ENCODE measurements at places on chromosomes 1 and 21.

DNA sequence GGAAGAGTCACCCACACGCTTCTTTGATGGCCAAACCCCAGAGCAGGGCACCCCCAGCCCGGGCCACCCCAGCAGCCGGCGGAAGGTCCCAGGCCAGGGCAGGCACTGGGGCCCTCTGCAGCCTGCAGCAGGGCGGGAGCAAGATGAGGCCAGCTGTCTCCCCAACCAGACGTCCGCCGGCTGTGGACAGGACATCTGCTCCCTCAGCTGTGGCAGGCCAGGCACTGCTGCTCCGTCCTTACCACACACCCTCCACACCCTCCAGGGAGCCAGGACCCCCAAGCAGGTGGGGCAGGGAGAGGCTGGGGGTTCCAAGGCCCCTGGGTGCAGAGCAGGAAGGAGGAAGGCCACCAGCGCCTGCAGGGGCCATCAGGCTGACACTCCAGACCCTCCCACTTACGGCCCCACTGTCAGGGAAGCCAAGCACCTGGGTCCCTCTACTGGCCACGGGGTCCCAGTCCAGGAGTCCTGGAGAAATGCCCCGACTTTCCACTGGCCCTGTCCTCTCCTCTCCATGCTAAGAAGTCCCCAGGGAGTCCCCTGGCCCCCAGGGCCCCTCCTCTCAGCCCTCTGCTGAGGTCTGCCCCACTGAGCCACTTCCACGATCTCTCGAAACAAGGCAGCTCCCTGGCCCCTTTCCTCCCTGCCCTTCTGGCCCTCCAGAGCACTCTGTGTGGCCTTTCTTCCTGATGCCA lies 5.6 kb downstream of the WNT9A start:
- no peak for DNase-seq

- no peak for DNase-seq
Measured at GRCh38 chr1:38475624-38476005, 384.0 kb downstream of the RRAGC start.

DNA sequence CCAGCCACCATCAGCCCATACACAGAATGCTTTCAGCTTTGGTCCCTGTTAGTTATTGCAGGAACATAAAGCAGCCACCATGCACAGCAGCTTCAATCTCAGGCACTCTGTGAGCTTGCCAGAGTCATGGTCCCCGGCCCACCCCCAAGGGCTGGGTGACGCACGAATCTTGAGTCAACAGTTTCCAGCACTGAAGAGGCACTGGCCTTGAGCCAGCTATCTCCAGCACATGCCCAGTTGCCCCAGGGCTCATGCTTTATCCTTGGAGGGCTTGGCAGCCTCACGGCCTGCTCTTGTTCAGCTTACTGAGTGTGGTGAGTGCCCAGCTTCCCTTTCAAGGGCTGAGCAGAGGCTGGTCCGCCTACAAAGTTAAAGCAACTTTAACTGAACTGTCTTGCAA lies 200.7 kb upstream of the RAB4A start:
- no peak for DNase-seq

- DNase-seq = no peak
Measured at GRCh38 chr1:176601348-176601747, 138.4 kb downstream of the PAPPA2 start.

DNA sequence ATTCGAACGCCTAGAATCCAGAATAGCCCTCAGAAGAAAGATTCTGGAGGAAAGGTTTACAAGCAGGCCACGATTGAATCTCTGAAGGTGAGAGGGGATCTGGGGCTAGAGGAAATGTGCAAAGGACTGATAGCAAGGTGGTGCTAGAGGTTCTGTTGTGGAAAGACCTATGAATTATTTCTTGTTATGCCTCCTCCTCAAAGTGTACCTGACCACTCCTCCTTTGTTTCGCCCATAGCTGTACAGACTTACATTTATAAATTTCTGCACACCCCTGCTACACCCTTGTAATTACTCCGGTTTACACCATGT lies 986 bp downstream of the TCEANC2 start:
- no peak for DNase-seq

- no peak for DNase-seq
Measured at GRCh38 chr1:37865348-37866120, 6.1 kb upstream of the MTF1 start.

- no peak for DNase-seq
Measured at GRCh38 chr1:184426278-184426674, 39.4 kb downstream of the C1orf21 start.

DNA sequence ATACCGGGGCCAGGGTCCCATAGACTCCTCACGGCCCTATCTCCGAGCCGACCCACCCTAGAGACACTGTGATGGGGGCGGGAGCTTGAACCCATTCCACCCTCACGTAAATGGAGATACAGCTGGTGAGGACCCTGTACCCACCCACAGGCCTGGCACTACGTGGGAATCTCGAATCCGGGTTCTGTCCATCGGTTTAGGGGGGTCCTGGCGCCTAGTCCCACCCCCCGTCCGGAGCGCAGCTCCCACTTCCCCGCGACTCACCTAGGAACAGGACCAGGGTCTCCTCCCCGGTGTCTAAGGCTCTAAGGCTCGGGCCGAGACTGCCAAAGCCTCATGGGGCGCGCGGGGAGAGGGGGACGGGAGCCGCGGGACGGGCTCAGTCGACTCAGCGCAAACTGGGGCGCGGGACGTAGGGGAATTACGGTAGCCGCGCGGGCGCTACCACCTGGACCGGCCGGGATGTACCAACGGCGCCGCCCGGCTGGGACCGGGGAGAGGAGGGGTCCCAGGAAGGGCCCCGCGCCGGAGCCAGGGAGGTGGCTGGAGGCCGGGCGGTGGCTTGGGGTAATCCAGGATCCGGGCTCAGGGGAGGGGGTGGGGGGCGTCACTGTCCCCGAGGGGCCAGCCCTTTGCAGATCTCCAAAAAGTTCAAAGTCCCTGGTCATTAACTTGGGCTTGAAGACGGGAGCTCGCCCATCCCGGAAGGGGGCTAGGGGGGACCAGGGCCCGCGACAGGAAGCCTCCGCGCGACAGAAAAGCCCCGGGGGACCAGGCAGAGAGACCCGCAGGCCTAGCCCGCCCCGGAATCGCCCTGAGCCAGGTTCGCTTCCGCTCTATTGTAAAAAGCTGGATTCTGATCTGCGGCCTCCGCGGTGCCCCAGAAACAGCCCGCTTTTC lies 1.0 kb downstream of the PLEKHG5 start:
- DNase-seq = peak; percentile 19

DNA sequence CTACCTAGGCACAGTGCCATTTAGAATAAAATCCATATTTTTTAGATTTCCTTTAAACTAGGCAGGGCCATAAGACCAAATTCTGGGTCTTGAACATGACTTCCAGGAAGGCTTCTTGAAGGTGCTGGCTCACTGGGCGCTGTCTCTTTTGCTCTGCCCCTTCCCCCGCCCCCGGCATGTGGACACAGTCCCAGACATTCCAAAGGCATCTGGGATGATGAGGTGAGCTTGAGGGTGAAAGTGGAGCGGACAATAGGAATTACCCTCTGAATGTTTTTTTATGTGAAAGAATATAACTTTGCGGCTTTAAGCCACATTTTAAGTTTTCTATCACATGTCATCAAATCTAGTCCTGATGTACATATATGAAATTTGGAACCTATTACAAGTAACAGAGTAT lies 29.4 kb downstream of the RWDD3 start:
- no peak for DNase-seq

- no peak for DNase-seq
Measured at GRCh38 chr1:228093050-228093906, 9.8 kb downstream of the C1orf35 start.

DNA sequence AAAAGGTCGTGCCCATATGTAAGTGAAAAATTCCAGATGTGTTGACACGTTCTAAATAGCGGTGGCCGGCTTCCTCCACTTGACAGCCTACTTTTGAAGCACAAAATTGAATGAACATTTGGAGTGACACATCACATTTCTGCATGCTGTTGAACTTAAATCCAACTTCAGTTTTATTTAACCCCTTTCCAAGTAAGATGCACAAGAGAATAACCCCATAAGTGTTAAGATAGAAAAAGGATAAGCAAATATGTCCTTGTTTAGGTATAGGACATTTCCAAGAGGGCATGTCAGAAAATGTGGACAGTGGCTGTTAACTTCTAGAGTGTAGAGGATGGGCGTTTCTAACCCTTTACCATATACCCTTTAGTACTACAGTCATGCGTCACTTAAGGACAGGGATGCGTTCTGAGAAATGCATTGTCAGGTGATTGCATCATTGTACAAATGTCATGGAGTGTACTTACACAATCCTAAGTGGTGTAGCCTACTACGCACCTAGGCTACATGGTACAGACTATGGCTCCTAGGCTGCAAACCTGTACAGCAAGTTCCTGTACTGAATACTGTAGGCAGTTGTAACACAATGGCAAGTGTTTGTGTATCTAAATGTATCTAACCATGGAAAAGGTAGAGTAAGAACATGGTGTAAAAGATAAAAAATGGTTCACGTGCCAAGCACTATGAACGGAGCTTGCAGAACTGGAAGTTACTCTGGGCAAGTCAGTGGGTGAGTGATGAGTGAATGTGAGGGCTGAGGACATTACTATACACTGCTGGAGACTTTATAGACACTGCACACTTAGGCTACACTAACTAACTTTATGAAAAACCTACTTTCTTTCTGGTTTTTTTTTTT lies 9.3 kb upstream of the FAM89A start:
- DNase-seq = no peak

GRCh38 chr1:232111611-232112010 lies 485.0 kb downstream of the DISC1 start:
- no peak for DNase-seq

GRCh38 chr21:45209046-45209445 lies 78.6 kb downstream of the POFUT2 start:
- DNase-seq = no peak

GRCh38 chr1:198620951-198621824 lies 17.7 kb upstream of the PTPRC start:
- peak; percentile 39 for DNase-seq

GRCh38 chr1:6121651-6122370 lies 58.3 kb downstream of the CHD5 start:
- no peak for DNase-seq

- no peak for DNase-seq
Measured at GRCh38 chr1:117627546-117628130, 21.8 kb downstream of the TENT5C start.

GRCh38 chr21:44878053-44878982 lies 4.8 kb upstream of the PTTG1IP start:
- no peak for DNase-seq

DNA sequence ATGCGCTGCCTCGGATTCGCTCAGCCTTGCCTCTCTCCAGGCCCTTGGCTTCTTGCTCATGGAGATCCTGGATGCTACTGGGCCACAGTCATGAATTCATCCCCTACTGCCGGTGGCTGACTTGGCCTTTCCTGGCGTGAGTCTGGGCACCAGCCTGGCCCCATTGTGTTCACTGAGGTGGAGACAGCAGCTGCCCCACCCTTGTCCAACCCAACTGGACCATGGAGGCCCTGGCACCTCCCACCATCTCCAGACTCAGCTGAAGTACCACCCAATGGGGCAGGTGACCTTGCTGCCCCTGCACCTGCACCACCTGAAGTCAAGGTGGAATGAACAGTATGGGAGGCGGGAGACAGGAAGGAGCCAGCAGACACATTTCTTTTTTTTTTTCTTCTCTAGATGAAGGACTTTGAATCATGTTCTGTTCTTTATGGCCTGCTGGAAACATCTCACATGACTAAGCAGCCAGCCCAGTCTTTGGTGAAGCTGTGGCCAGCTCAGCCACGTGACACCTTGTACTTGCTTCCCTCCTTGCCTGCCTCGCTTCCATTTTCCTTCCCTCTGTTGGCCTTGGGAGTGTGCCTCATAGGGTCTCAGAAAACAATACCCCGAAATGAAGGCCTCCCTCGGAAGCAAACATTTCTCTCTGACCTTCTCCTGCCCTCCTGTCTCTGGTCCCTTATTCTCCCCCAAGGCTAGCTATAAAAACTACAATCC lies 3.8 kb upstream of the SLC30A2 start:
- DNase-seq = no peak

DNA sequence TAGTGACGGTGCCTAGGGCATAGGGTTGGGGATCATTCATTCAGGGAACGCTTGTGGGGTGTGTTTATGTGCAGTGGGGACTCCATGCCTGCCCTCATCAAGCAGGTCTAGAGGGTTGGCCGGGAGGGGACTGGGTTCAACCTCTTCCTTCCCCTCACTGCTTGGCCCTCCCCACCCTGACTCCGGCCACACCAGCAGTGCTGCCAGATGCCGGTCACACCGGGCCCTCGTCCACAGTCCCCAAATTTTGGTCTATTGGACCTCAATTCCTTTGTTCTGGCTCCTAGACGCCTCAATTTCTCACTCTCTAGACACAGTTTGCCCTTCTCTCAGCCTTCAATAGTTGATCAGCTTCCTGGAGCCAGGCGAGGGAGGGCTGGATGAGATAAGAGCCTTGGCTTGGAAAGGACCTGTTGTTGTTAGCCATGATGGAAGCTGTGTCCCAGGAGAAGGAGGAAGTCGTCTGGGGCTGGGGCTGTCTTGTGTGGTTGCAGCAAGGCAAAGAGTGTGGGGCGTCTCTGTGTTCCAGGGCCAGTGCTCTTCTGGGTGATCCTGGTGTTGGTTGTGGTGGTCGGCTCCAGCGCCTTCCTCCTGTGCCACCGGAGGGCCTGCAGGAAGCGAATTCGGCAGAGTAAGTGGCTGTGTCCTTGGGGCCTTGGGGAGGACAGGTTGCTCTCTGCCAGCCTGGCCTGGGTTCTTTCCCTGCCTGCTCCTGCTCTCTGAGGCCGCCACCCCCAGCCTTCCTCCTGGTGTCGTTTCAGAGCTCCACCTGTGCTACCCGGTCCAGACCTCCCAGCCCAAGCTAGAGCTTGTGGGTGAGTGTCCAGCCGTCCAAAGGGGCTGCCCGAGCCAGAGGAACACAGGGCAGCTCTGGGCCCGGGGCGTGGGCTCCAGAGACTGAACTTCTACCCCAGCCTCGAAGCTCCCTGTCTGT lies 41.1 kb upstream of the TNFRSF1B start:
- DNase-seq = no peak

DNA sequence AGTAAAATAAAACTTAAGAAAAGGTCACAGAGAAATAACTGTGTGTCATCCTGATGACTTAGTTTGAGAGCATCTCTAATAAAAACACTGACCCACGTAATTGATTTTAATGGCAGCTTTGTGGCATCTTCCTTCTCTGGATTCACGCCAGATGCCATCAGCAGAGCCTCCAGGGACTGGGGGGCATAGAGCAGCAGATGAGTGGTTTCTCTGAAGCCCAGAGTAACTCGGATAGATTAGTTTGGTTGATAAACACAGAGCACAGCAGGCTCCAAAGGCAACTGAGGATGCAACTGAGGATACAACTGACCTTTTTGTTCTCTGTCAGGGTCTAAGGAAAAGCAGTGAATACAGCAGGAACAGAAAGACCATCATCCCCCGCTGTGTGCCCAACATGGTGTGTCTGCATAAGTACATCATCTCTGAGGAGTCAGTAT lies 180.8 kb downstream of the RPS6KC1 start:
- no peak for DNase-seq

- DNase-seq = no peak
Measured at GRCh38 chr1:15953294-15953771, 22.6 kb downstream of the ZBTB17 start.

DNA sequence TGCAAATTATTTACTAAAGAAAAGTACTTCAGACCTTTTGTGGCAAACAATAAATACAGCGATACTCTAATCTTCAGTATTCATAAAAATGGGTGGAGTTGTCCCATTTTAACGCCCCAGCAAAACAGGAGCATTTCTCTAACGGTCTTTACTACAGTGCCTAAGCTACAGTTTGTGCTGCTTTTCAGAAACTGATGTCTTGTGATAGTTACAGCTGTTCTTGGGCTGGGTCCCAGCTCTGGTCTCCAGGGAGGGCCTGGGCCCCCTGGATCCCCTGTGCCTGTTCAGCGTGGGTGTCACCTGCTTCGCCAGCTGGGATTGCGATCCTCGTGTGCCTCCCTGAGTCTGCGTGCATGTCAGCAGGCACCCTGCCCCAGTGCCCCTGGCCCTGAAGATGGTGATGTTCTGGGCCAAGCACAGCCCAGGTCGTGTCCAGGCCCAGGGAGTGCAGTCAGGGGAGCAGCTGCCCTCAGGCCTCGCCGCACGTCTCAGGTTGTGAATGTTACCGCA lies 64.0 kb upstream of the DIP2A start:
- no peak for DNase-seq

Data from stimulated activated CD8-positive, alpha-beta memory T cell treated with anti-CD3 and anti-CD28 coated beads, Interleukin-7, amount 100 ng/mL, for 1 hour (primary cell).